ENCODE measurements at places on chromosomes 7 and 10.

- no peak for DNase-seq
Observed at GRCh38 chr7:11616466-11616865, 215.5 kb downstream of the THSD7A start.

DNA sequence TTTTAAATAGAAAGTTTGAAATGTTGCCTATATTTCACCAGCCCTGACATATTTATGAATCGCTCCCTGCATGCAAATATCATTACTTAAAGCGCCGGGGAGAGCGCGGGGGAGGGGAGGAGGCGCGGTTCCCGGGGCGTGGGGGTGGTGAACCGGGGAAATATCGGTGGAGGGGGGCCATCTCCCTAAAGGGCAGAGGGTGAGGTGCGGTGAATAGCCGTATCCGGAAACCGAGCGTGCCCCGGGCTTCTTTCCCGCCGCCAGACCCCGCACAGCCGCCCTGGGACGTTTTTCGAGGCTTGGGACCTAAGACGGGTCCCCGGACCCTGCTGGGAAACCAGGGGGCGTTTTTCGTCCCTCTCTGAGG, 6.9 kb upstream of the ZNF503 start:
- DNase-seq = no peak

DNA sequence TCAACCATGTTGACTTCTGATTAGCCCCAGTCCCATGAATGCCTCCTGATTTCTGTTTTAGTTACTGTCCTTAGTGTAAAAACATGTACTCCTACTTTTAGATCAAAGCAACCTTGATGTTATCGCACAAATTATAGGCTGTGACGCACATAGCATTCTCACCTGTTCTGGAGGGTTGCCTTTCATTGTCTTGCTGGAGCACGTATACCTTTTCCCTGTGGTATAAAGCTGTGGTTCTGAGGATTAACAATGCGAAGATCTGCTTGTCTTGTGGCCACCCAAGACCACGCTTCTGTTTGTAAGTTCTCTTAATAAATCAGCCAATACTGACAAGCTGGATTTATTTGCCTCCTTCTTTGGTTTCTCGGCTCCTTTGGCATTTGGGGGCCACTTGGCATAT, 30.1 kb upstream of the GLCCI1 start:
- DNase-seq = no peak

DNA sequence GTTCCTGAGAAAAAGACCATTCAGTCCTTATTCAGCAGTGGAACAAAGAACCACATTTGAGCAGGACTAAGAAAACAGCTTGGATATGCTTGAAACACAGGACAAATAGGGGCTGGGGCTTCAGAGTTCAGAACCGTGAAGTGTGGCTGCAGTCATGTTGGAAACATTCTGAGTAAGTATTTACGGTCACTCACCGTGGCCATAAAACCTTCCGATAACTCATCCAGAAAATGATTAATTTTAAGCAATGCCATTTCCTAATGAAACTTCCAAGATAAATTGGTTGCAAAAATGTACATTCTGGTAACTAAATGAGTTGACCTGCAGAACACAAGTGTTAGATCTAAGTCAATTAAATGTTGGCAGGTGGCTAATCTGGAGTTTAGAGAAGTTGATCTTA, 279.2 kb downstream of the CXCL12 start:
- no peak for DNase-seq

GRCh38 chr10:5658871-5659618, 7.3 kb downstream of the ASB13 start:
- no peak for DNase-seq

DNA sequence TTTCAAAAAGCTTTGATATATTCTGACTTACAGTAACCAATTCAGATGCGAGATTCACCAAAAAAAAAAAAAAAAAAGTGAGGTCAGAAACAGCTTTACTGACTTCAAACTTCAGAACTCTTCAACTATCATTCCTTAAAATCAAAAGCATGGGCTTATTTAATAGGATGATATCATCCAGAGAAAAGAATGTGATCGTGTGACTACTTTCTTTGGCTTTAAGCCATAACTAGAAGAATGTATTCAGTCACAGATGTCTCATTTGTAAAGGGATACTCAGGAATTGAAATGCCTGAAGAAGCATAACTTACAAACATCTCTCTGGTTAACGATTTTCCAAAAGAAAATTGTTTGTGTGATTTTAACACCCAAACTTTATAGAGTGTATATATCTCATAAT, 11.5 kb downstream of the TPK1 start:
- no peak for DNase-seq

DNA sequence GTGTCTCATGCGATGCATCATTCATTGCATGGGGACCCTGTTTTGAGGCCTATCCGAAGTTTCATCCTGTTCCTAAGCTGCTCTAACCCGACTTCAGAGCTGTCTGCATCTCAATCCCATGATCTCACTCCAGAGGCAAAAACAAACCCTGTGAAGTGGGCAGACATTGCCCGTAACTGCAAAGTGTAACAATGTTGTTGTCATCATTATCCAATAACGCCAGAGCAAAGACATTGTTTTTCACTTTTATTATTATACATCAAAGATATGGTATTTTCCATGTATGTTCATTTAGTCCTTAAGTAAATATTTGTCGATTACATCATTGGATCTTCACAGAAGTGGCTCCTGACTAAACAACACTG, 246.7 kb downstream of the KLF6 start:
- DNase-seq = no peak

DNA sequence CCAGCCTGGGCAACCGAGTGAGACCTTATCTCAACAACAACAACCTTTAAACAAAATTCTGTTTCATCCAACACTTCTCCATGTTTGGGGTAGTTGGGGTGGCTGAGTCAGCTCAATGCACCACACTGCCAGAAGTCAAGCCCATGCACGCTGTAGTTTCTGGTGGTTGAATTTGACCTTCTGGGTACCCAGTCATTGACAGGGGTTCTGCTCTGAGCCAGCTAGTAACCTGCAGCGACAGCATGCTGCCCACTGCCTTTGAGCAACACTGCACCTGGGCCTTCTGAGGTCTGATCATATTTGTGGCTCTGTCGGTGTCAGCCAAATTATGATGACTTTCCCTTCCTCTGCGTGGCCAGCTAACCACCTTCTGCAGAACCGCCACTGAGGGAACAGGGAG, 84.6 kb upstream of the ZNF438 start:
- DNase-seq = no peak

DNA sequence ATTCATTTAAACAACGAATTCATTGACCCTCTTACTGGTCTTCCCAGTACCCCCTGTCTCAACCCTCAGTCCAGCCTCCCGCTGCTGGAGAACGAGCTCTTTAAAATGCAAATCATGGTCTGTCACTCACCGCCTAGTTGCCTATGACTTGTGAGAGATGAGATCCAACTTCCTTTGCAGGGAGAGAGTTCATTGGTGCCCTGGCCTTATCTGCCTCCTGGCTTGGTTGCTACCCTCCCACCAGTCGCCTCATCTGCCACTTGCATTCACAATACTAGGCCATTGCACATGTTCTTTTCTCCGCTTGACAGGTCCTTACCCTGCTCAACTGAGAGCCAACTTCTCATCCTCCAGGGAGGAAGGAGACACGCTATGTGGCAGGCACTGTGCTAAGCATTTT, 54.0 kb upstream of the MXI1 start:
- DNase-seq = no peak

GRCh38 chr7:99325001-99325493, 651 bp upstream of the ARPC1A start:
- no peak for DNase-seq

DNA sequence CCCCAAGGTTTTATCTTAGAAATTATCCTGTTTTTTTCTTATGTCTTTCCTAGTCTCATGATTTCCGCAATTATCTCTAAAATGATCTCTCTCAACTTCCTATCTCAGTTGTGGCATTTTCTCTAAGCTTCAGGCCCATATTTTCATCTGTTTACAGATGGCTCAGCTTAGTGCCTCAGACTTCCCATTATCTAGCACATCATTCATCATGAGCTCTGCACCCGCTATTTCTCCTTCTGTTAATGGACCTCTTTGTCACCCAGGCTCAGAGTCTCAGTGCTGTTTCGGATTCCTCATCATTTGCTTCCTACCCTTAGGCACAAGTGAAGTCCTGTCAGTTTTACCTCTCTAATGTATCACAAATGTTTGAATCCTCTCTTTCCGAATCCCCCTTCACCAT, 84.1 kb downstream of the BMPR1A start:
- DNase-seq = no peak

DNA sequence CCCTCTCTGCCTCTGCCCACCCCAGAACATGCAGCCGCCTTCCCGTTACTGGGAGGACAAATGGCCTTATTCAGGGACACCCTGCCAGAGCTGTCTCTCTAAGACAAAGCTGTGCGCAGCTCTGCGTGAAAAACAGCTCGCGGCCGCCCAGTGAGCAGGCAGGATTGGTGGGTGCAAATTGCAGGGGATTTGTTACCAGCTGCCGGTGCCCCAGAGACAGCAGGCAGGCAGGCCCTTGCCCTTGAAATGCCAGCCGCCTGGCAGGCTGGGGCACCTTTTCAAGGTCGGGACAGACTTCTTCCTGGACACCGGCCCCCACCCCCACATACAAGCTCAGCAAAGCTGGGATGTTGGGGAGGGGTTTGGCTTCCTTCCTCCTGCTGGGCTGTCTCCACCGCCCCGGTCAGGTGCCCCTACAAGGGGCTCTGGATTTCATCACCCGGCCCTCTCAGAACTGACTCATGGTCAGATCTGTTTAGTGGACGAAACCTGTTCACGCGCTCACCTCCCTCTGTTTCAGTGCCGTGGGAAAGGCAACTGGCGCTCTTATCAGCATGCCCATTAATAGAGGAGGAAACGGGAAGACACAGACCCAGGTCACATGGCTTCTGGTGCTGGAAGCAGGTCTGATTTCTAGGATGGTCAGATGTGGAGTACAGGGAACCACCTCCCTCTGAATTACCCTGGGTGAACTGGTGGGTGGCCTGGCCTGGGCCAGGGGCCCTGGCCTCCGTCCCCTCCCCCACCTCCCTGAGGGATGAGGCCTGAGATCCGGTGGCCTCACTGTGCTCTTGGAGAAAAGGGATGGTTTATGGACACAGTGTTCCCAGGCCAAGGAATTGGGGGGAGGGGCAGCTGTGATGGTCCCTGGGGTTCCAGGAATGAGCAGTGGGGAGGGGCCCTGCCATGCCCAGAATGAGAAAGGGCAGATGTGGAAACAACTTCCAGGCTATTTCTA, 123.9 kb upstream of the PPIF start:
- DNase-seq = no peak

- no peak for DNase-seq
Observed at GRCh38 chr7:143510854-143511592, 33.4 kb downstream of the TAS2R41 start.

DNA sequence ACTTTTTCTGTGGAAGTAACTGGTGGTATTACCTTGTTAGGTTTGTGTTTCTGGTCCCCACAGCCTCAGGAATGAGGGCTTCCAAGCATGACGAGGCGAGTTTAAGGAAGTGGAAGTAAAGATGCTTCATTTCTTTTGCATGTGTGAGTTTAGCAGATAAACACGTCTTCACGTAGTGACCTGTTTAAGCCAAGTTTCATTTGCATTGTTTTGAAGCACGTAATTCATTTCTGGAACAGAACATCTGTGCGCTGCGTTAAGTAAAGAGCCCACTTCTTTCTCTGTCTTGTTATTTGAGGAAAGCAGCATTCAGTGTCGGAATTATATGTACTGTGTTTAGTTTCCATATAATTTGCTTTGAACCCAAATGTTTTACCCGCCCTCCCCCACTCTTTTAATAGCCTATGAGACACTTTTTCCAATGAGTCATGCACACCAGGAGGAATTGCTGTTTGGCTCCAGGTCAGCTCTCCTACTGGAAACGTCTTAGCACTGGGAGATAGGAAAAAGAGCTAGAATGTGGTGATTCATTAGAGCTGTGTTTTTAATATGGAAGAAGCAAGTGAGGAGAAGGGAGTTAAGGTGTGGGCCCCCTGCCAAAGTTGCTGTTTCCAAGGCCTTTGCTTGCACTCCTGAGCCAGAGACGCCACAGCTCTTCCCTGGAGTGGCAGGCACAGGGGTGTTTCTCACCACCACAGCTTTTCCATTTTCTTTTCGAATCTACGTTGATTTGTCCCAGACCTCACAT, 36.7 kb downstream of the BTBD16 start:
- DNase-seq = no peak

GRCh38 chr10:71569775-71570588, 149.6 kb downstream of the C10orf105 start:
- peak; percentile 25 for DNase-seq

DNA sequence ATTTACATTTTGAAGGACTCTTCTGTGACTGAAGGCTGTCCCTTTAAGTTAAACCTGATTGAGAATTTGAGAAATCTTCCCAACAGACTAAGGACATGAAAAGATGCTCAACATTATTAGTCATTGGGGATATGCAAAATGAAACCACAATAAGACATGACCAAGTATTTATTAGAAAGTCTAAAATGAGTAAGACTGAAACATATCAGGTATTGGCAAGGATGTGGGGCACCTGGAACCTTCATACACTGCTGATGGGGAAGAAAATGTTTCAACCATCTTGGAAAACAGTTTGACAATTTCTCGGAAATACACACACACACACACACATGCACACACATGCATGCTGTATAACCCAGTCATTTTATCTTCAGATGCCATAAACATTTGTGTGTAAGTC, 132.1 kb upstream of the CDK6 start:
- DNase-seq = no peak

DNA sequence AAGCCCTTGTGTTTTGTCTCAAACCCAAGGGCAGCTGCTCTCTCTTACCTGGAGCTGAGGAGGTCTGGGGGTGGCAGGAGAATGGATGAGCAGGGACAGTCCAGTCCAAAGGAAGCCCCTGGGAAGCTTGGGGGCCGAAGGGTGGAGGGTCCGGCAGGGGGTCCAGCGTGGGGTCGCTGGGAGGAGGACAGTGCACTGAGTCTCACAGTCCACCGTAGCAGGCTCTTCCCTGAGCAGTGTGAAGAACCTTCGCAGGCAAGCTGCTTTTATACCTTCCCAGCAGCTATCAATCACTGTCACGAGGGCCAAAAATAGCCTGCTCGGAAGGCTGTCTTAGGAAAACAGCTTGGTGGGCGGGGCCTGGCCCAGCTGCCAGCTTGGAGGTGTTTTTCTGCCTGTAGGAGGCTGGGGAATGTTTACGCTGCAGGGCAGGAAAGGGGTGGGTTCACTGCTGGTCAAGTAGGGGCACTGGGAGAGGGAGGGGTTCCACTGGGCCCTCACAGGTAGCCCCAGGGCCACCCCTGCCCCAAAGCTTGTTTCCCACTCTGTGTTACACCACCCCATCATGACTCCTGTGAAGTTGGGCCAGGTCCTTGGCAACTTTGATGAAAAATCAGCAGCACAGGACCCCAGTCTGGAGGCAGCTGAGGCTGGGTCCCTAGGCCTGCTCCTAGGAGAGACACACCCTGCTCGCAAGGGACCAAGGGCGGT, at the start of gene DEPP1:
TSS of gene DEPP1 (minus strand) at position 240 of the 711 bp plus-strand sequence. CDS start 779 bp downstream, outside the sequence.
- DNase-seq = peak; percentile 38

GRCh38 chr7:26195867-26196657, 4.5 kb downstream of the HNRNPA2B1 start:
- DNase-seq = no peak

GRCh38 chr7:92722541-92722940, 113.8 kb downstream of the CDK6 start:
- no peak for DNase-seq

DNA sequence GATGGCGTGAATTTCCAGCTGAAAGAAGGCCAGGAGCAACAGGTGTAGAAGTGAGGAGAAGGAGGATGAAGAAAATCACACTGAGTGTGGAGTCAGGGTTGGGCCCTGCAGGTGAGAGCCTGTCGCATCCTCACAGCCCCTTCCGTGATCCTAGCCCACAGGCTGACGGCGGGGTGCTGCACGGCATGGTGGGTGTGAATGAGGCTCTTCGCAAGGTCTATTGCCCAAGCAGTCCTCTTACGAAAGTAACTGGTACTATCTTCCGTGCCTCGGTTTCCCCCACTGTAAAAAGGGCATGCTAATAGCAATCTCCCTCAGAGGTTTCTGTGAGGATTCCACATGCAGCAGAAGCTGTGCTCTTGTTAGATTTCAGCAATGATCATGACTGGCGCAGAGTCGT, 129.9 kb upstream of the TNS3 start:
- no peak for DNase-seq
